NCI-H226 (cell line): ENCODE measurements at places on chromosomes 6 and 20.

DNA sequence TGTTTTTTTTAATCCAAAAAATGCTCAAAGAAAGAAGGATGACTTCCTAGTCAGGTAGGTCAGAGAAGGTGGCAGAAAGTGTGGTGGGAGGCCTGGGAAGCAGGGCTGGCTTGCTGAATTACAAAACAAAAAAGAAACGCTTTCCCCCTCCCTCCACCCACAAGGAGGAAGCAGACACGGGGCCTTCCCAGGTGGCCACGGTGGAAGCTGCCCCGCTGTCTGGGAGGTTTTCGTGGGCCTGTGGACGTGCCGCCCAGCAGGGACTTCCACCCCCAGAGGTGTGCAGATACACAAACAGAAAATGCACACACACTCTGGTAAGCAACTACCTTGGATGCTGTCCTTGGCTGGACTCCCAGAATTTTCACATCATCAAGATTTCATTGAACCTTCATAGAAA lies 198.2 kb upstream of the CDH4 start:
- no peak for DNase-seq

DNA sequence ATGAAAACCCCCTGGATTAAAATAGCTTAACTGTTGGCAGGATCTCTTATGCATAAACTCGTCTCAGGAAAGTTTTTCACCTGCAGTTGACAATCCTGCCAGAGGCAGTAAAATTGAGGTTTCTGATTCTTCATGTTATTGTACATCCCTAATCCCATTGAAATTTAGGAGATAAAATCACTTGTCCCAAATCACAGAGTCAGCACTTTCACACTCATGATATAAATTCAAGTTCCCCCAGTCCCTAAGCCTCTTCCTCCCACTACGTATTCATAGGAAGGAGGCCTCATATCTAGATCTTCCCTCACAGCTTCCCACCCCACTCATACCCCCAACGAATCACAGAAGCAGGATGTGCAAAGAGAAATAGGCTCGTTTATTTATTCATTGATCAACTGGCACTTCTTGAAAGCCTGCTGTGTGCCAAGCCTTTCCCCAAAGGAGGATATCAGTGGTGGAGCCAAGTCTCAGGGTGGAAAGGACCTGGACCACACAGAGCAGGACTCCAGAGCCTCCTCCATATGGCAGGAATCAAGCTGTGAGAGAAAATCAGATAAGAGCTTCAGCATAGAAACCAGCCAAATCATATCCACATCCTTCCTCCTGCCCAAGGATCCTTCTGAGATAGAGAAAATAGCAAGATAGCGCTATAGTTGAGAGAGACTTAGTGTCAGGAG lies 2.3 kb downstream of the SLPI start:
- no peak for DNase-seq

- DNase-seq = no peak
Measured at GRCh38 chr6:31968791-31969711, 2.9 kb downstream of the DXO start.

DNA sequence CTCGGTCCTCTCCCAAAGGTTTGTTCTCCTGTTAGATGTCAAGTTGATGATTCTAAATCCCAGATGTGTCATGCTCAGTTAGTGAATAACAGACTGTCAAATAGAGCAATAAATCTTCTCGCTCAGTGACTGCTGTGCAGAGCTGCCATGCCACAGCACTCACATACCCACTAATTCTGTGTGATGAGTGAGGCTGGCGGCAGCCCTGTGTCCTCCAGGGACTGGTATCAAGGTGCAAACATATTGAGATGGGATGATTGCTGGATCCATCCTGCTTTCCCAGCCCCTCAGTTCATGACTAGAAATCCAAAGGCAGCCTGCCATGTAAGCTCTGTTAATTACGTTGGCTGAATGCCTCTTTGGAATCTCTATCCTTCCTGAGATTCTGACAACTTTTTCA lies 103.9 kb downstream of the OLIG3 start:
- DNase-seq = no peak

- DNase-seq = no peak
Measured at GRCh38 chr6:135250751-135251497, 69.8 kb downstream of the MYB start.

GRCh38 chr6:76876922-76877553 lies 586.3 kb downstream of the HTR1B start:
- peak; percentile 6 for DNase-seq

- peak; percentile 82 for DNase-seq
Measured at GRCh38 chr6:4809999-4810918, 34.1 kb downstream of the CDYL start.

- no peak for DNase-seq
Measured at GRCh38 chr20:39960522-39961428, 728.3 kb downstream of the MAFB start.

- DNase-seq = no peak
Measured at GRCh38 chr6:28741363-28741762, 182.4 kb downstream of the TRIM27 start.

GRCh38 chr20:50655311-50655880 lies 35.9 kb downstream of the RIPOR3 start:
- no peak for DNase-seq

GRCh38 chr20:5835871-5836270 lies 85.7 kb downstream of the SHLD1 start:
- no peak for DNase-seq

GRCh38 chr6:116101302-116101718 lies 657 bp downstream of the NT5DC1 start:
- DNase-seq = no peak

DNA sequence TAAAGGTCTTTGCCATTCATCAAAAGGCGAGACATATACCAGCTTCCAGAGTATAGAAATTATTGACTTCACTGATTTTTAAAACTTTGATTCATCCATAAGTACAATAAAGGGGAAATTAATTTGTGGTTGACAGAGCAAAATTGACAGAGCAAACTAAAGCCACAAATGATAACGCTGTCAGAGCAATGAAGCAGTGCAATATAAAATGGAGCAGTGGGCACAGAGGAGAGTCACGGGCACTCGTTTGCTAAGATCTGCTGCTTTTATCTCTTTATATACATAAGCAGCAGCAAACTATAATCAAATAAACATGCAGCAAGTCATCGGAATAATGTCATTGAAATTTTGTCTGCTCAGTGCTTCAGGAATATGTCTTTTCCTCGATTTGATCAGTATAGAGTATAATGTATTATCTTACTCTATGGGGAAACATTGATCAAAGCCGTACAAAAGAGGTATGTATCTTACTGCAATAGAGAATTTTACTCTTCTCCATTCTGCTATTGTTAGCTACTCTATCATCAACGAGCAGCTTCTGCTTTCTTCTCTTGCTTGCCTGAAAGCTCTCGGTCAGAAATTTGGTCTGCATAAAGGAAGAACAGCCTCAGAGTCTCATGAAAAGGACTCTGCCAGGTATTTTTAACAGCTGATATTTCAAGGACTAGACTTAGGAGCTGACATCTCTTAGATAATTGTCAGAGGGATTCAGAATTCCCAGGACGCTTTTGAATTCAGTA lies 546.0 kb upstream of the ARID1B start:
- no peak for DNase-seq

- DNase-seq = no peak
Measured at GRCh38 chr6:32602383-32602782, 12.7 kb upstream of the HLA-DRB1 start.

GRCh38 chr6:154960299-154960843 lies 34.7 kb upstream of the TIAM2 start:
- no peak for DNase-seq

DNA sequence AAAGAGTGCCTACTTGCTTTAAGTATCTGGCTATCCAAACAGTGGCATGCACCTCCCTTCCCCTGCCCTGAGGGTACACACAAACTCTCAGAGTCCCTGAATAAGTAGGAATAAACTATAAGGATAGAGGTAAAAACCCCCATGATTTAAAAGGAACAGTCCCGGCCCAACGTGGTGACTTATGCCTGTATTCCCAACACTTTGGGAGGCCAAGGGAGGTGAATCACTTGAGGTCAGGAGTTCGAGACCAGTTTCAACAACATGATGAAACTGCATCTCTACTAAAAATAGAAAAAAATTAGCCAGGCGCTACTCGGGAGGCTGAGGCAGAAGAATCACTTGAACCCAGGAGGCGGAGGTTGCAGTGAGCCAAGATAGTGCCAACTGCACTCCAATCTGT lies 22.2 kb downstream of the SAMHD1 start:
- DNase-seq = peak; percentile 31

DNA sequence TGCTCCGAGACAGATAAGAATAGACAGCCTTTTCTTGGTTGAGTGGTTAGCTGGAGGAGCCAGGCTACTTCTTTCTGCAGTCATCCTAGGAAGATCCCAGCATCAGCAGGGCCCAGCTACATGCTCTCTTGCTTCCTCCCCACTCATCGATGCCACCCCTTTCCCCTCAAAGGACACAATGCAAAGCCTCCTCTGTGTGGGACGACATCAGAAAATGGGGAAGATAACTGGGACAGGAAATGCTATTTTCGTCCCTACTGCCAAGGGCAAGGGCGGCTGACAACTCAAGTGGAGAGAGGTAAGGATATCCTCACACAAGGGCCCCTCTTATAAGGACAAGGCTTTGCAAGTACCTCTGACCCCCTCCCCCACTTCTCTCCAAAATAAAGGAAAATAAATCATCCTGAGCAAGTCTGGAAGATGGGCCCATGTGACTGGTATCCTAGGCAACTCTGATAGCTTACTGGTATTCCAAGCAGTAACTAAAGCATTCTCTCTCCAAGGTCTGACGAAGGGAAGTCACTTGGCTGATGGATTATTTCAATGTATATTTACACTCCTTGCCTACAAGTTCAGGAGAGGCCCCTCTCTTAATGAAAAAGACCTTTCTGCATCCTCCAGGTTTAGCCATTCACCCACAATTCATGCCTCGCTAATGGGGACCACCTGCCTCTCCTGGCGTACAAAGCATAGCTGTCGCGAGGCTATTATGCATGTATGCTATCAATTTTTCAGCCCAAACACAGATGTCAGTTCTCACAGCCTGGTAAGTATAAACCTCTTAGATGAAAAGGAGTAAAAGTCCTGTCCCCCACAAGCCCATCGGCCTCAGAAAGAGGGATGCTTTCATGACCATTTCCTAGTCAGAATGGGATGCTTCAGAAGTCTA lies 11.3 kb downstream of the ELMO2 start:
- DNase-seq = no peak

DNA sequence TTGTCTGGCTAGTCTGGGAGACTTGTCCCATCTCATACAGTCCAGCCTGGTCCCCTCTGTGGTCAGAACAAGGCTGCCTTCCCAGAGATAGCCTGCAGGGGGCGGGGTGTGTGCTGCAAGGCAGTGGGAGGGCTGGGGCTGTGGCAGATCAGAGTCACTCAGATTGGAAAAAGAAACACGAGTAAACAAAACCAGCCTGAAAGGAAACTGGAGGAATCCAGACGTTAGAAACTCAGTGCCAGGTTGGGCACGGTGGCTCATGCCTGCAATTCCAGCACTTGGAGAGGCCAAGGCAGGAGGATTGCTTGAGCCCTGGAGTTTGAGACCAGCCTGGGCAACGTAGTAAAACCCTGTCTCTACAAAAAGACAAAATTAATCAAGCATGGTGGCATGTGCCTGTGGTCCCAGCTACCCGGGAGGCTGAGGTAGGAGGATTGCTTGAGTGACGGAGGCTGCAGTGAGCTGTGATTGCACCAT lies 20.2 kb downstream of the LEMD2 start:
- DNase-seq = peak; percentile 51

GRCh38 chr20:61044499-61044898 lies 207.6 kb upstream of the CDH4 start:
- DNase-seq = no peak

- DNase-seq = peak; percentile 59
Measured at GRCh38 chr6:130421585-130421984, 55.8 kb downstream of the TMEM200A start.

DNA sequence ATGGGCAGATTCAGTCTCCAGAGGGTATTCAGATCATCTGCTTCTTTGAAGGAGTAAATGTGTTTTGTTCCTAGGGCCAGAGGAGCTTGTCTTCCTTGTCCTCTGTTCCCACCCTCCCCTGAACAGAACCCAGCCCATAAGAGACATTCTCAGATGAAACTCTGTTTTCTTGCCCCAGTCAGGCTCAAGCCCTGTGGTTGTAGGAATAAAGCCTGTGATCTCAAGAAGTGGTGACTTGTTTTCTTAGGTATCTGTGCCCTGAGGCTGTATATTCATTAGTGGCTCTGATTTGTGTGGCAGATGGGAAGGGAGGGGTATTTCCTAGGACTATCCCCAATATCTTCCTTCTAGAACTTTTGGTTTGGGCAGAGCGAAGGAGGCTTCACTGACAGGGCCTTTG lies 27.9 kb downstream of the GSS start:
- DNase-seq = no peak

DNA sequence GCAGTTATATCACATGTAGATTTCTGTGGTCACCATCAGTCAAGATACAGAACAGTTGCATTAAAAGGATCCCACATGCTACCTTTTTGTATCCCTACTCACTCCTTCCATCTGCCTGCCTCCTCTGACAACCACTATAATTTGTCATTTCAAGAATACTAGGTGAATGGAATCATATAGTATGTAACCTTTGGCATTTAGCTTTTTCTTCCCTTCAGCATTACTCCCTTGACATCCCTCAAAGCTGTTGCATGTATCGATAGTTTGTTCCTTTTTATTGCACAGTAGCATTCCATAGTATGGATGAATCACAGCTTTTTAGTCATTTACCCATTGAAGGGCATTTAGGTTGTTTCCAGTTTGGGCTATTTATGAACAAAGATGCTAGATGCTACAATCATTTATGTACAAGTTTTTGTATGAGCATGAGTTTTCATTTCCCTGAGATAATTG lies 26.1 kb downstream of the NCOA7 start:
- no peak for DNase-seq

- no peak for DNase-seq
Measured at GRCh38 chr20:36066777-36067176, 87.8 kb upstream of the EPB41L1 start.
